GM12864 (cell line): ENCODE measurements at places on chromosomes 16 and 17.

GRCh38 chr16:66091471-66091891 is 275.0 kb upstream of the CDH5 start:
- DNase-seq, result no peak

DNA sequence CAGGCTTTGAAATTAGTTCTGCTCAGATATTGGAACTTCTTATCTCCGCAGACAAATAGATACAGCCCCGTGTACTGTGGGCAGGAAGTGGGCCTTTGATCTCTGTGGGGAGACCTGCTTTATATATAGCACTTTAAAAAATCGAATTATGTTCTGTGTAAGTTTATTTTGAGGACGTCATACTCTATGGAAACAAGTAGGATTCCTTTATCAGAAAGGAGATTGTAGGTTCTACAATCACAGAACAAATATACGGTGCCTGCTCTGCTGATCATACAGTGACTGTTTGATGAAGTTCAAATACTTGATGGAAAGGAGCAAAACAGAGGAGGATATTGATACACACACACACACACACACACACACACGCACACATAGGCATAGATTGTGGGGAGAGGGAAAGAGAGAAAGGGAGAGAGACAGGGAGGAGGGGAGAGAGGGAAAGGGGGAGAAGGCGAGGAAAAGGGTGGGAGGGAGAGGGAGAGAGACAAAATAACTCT is 14.7 kb upstream of the TMEM220 start:
- DNase-seq, result no peak

- DNase-seq, result no peak
Observed at GRCh38 chr17:81238490-81238814, 403 bp downstream of the TEPSIN start.

- no peak for DNase-seq
Observed at GRCh38 chr16:11291091-11291703, 10.1 kb upstream of the PRM1 start.

GRCh38 chr17:1810450-1811103 is 19.1 kb downstream of the SMYD4 start:
- no peak for DNase-seq

GRCh38 chr16:83928341-83929055 is 24.5 kb upstream of the OSGIN1 start:
- no peak for DNase-seq

DNA sequence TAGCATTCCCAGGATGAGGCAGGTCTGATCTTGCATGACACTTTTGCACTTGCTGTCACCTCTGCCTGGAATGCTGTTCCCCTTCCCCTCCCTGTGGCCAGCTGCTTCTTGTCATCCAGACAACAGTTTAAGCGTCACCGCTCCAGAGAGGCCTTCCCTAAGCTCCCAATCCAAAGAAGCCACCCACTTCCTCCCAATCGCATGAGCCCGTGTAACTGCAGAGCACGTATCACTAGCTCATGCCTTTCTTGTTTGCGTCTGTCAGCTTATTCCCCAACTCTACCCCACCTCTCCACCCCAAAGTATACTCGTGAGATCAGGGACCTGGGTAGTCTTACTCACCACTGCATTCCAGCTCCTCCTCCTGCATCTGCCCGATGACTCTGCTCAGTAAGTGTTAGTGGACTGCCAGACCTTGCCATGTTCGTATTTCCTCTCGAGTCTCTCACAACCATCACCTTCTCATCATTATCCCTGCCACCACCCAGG is 92.8 kb downstream of the GAS7 start:
- no peak for DNase-seq

GRCh38 chr17:64155129-64155528 is 25.2 kb upstream of the ERN1 start:
- DNase-seq, result no peak

DNA sequence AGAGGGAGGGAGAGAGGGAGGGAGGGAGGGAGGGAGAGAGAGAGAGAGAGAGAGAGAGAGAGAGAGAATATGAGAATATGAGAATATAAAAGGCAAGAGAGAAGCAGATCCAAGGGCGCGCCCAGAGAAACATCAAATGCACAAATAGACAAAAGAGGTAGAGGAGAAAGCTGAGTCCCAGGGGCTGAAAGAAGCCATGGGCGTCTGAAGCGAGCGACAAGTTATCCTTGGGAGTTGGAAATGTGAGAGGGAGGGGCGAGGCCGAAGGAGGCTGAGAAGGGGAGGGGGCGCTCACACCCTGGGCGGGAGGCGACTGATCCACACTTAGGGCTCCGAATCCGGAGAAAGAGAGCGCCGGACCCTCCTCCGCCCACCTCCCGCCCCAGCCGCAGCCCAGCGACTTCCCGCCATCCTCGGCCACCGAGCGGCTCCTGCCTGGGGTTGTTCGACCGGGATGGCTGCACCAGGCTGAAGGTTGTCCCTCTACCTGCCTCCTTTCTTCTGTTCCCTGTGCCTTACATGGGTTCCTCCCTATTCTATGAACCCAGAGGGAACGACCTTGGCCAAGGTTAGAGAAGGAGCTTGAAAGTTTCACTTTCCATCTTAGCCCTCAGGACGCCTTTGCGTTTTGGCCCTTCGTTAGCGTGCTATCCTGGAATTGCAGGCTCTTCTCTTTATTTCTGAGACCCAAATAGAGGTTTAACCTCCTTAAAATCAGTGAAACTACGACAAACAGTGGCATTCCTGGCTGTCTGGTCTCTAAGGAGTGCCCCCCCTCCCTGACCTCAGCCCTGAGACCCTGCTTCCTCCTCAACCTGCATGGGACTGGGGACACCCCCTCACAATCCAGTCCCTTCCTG is 21.2 kb upstream of the HOXB9 start:
- no peak for DNase-seq

- no peak for DNase-seq
Observed at GRCh38 chr16:11583166-11583565, 3.6 kb downstream of the LITAF start.

DNA sequence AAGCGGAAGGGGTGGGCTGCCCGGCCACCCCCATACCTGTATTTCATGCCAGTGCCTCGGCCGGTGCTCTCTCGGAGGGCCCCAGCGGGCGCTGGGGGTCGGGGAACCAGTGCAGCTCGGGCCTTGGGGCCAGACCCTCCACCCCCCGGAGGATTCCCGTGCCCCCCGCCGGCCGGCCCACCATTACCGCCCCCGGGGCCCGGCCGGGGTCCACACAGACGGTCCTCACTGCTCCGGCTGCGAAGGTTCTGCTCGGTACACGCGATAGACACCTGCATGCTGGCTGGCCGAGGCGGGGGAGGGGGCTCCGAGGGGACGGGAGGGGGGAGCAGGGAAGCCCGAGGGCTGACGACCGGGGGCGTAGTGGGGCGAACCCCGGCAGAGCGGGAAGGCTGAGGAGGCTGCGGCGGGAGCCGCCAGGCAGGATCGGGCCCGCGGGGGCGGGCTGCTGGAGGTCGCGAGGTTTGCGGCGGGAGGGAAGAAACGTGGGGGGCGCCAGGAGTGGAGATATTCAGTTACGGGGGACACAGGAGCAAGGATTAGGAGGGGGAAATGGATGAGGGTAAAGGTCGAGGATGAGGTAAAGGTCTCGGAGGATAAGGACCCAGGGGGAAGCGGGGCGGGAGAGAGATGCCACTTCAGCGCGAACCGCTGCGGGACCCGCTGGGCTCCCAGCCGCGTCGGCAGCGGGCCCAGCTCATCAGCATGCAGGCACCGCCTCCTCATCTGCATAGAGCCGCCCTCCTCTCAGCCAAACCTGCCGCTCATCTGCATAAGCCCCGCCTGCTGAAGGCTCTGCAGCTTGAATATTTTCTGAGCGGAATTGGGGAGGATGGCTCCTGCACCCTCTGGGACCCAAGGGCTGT is at the start of gene KCNAB3:
TSS of gene KCNAB3 (minus strand) at position 699 of the 866 bp plus-strand sequence. CDS start at position 278, 421 bp downstream.
- peak; percentile 45 for DNase-seq

DNA sequence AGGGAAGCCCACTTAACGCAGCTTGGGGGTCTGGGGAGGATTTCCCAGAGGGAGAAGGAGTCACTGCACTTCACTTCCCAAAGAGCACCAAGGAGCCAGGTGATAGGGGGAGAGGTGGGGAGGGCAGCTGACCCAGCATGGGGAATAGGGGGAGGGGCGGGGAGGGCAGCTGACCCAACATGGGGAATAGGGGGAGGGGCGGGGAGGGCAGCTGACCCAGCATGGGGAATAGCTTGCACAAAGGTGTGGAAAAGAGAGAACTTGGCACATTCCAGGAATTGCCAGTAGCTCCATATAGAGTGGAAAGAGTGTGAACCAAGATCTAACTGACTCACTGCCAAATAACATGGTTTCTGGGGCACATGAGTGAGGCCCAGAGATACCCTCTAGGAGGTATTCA is 110.3 kb downstream of the CCT6B start:
- no peak for DNase-seq
